ENCODE measurements at places on chromosomes 2 and 18. TPM values are rescaled to one million over a fixed set of nuclear protein-coding genes. Genes with fewer than 3 reads are reported as not detected.

DNA sequence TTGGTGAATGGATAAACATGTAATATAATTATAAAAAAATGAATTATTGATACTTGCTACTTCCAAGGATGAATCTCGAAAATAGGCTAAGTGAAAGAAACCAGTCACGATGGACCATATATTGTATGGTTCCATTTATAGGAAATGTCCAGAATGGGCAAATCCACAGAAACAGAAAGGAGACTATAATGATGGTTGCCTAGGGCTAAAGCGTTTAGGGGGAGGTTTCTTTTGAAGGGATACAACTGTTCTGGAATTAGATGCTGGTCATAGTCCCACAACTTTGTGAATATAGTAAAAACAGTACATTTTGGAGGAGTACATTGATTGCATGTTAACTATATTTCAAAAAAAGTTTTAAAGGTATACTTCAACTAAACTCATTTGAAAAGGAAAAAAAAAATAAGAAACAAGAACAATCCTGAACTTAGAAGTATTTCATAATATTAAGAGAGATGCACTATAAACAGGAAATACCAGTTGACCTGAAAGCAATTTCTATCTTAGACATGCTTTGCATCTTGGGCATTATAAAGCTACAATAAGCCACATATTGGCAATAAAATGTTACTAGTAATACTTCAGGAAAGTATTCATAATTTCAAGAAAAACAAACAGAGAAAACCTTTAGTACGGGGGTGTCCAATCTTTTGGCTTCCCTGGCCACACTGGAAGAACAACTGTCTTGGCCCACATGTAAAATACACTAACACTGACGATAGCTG, 130.0 kb downstream of the C2orf74 start:
- peak; percentile 19 for DNase-seq

DNA sequence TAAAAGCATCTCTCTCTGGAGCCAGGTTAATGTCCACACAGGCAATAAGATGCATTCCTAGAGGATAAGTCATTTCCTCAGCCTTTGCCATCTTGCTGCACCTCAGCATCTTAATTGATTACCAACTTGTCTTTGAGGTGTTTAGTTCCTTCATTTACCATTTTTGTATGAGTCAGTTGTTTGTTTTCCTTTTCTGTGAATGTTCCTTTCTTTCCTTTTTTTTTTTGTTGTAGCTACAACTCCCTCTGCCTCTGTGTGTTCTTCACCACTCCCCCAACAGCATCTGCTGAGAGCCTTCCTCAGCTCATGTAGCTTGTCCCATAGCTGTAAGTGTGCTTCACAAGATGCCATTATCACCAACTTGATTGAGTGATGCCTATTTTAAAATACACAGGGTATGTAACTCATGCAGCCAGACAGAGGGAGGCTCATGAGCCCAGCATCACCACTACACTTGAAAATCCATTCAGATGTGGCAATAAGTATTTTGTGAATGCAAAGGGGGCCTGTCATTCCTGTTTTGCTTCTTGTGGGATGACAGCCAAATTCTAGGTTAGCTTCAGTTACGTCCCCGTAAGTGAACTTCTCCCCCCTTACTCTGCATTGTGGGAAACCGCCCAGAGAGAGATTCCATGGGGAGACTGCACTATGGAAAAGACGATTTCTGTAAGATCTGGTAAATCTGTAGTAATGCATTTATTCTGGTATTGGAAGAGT, 315.9 kb upstream of the ZEB2 start:
- DNase-seq, result peak; percentile 28

GRCh38 chr2:56483081-56483480, 299.3 kb downstream of the CCDC85A start:
- DNase-seq, result no peak

DNA sequence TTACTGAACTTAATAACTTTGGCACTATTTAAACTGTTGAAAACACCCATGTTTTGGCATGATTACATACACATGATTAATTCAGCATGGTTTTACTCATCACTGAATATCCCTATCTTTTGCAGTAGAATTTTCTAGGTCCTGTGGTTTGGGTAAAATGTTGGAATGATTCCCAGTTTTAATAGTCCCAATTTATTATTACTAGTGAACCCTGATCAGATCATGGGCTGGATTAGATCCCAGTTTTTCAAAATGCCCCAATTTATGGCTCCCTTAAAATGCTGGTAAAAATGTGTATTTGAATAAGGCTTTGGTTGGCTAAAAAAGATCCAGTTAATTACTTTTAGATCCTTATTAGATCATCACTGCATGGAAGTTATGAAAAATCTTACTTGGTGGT, 273.6 kb upstream of the NRP2 start:
- DNase-seq, result peak; percentile 35

- DNase-seq, result no peak
Measured at GRCh38 chr2:15861898-15862297, 78.5 kb upstream of the MYCN start.

DNA sequence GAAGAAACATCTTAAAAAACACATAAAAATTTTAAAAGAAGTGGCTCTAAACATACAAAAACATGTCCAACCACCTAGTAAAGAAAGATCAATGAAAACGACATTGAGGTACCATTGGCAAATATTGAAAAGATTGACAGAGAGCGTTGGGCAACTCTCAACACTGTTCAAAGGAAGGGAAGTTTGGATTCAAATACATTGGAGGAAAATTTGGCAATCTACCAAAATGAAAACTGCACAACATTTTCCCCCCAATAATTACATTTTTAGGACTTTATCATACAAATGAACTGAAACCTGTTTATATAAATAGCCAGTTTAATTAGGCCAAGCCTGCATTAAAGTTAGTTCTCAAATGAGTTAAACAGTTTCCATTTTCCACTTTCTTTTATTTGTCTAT, 758.9 kb downstream of the NRXN1 start:
- no peak for DNase-seq

CMPK2 gene
- 10.6 TPM for total RNA-seq

ANKRD30BL gene
- total RNA-seq, result 3.8 TPM
